ENCODE measurements at places on chromosomes 3 and 15.

GRCh38 chr3:136667081-136667480 lies 85.1 kb downstream of the STAG1 start:
- DNase-seq, result no peak

- no peak for DNase-seq
Observed at GRCh38 chr15:75902129-75902557, 1.5 kb upstream of the FBXO22 start.

DNA sequence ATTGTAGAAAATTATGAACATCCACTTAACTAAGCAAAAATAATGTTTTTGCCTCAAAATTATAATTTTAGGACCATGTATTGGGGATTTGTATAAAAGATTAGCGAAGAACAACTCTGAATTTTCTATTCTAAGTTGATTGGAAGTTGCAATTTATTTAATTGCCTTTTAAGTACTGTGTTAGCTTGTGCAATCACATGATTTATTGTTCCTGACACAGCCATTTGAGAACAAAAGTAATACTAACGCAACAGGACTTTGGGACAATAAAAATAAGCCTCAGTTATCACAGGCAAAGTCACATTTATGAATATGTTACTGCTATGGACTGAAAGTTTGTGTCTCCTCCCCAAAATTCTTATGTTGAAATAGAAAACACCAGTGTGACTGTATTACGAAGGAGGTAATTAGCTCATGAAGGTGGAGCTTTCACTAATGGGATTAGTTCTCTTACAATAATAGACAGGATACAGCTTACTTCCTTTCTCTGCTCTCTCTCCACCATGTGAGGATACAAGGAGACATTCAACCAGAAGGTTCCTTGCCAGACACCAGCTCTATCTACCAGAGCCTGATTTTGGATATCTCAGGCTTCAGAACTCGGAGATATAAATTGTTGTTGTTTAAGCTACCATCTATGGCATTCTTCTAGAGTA lies 745.9 kb downstream of the ZBBX start:
- DNase-seq, result no peak

DNA sequence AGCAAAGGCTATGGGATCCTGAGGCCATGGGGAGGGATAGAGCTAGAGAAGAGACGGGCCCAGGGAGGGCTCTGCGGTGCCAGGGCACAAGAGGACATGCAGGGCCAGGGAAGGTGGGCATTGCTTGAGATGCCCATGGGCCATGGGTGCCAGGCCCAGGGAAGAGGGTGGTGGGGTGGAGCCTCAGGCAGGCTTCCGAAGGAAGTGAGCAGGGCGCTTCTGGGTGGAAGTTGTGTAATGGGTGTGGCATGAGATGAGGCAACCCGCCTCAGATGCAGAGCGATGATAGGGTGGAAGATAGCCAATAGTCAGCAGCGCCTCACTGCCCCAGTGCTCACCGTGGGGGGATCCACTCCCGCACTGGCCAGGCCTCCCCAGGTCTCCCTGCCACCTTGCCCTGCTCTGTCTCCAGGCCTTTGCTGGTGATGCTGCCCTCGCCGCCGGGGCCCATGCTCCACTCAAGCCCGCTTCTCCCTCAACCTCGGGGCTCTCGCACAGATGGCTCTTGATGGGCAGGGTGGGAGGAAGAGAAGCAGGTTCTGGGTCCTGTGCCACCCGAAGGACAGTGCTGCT lies 51.4 kb downstream of the DNAJB8 start:
- DNase-seq, result no peak

DNA sequence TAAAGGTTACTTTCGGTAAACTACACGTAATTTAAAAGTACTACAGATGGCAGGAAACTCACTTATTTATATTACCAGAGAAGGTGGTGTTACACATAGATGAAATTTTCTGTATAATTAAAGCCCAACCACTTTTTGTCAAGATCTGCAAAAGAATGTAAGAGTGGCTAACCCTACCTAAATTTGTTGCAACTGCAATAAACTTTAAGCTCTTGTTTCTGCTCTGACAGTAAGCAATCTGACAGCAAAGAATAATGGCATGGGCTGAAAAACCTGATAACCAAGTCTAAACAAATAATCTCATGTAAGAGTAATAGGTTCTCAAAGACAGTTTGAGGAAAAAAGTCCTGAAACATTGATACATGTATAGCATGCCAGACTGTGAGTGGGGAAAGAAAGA lies 897.3 kb downstream of the TUSC7 start:
- no peak for DNase-seq

GRCh38 chr3:14317057-14317553 lies 85.3 kb upstream of the SLC6A6 start:
- DNase-seq, result no peak

DNA sequence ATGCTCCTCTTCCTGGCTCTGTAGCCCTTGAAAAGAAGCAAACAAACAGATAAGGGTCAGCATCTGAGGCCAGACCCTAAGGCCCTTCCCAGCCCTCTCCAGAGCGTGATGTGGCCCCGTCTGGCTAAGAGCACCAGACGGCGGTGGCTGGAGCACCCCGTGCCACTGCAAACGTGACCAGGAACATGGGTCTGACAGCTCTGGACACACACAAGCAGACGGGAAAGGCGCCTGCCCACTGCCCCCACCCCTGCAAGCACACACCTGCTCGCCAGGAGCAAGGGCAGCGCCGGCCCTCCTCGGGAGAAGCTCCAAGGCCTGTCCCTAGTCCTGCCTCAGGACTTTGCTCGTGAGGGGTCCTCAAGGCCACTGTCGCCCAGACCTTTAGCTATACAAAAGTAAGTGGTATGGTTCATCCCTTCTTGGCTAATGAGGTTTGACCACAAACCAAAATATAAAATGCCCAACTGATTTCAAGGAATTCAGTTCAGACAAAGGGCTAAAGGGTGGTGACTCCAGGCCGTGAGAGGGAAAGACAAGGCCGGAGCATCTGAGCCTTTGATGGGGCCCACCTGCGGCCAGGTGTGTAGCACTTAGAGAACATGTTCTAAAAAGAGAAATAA lies 90.4 kb downstream of the XXYLT1 start:
- DNase-seq, result no peak

GRCh38 chr15:93154666-93155065 lies 65.7 kb upstream of the RGMA start:
- DNase-seq, result no peak

DNA sequence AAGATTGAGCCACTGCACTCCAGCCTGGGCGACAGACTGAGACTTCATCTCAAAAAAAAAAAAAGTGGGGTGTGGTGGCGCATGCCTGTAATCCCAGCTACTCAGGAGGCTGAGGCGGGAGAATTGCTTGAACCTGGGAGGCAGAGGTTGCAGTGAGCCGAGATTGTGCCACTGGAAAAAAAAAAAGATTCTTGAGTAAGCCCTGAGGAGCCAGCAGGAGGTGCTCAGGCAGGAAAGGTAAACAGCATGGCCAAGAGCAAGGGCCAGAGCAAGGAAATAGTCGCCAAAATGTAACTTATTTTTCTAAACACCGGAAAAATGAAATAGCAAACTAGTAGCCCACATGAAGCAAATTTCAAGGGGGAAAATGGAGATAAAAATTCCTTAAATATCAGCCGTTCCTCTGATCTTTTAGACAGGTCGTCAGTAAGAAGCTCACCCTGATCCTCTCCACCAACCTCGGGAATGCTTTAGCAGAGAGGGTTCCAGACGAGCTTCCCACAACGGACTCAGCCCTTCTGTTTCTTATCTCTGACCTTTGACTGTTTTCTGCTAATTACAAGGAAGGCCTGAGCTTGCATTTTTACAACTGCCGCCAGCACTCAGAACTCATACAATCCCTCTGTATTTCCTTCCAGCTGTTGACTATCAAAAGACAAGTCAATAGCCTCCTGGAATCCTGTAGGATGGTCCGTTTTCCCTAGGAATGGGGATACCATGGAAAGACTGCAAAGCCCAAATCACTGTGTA lies 45.0 kb upstream of the AKAP13 start:
- DNase-seq, result no peak

- DNase-seq, result no peak
Observed at GRCh38 chr3:184672335-184672734, 39.5 kb downstream of the MAGEF1 start.
